ENCODE measurements at places on chromosomes 2 and 18. TPM values are rescaled to one million over a fixed set of nuclear protein-coding genes. Genes with fewer than 3 reads are reported as not detected.

DNA sequence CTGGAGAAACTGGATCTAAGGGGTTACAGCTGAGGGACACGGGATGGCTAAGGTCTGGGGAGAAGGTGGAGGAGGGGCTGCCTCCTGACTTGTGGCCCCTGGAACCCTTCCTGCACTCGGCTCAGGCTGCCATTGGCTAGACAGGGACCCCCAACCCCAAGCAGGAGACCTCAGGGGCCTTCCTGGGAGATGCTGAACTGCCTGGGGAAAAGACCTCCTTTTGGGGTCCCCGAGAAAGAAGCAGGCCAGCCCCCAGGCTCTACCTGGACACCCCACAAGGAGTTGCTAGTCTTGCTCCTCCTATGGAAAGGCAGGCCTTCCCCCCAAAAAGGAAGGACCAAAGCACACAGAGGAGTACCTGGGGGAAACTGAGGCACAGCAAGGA, 10.1 kb upstream of the BOK start:
- DNase-seq, result no peak

The TP53I3 gene
- 65.0 TPM for total RNA-seq

The REG3A gene
- not detected for total RNA-seq

DNA sequence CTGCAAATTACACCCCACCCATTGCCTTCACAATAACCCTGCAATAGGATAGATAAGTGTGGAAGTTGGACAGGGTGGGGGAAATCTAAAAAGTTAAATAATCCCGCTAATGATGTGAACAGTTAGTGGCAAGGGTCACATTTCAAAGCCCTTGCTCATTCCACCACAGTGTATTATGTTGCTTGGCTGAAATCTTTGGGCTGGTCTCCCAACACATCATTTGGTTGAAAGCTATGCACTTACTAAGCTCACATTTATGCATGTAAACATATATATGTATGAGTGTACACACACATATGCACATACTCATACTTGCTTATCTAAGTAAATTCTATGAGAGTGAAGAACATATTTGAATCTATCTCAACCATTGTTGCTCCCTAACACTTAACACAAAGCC, 197.8 kb downstream of the RDH14 start:
- DNase-seq, result no peak

DNA sequence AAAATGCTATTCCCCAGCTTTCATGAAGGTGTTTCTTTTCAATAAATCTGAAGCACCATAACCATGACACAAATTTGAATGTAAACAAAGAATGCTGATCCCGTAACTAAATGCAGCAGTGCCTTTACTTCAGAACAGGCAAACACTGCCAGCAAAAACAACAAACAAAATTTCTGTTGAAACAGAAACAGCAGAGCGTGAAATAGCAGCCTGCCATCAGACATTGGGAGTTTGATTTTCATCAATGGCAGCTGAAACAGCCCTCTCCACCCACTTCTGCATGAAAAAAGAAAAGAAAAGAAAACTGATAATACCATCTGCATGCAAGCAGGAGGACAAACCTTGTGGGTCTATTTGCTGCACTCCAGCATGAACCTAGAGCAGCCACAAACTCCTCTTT, 128.3 kb downstream of the CDH2 start:
- DNase-seq, result no peak

The HNMT gene
- 81.7 TPM for total RNA-seq

All from upper lobe of left lung (tissue), 6 donors.